ENCODE measurements at places on chromosomes 16 and 17. TPM values are rescaled to one million over a fixed set of nuclear protein-coding genes. Genes with fewer than 3 reads are reported as not detected.
A peak's percentile ranks its signal among the peaks of the same experiment; 100 is the strongest.

- H3K36me3 ChIP-seq = peaks cover 6% of the 10 kb centered on the region
- H3K4me3 ChIP-seq = peak within 1 kb of the TSS; percentile 99
- DNase-seq = peak; percentile 60
- H3K27me3 ChIP-seq = peaks cover 6% of the 10 kb centered on the region
Observed at GRCh38 chr16:1771188-1771863, at the start of gene NME3. TSS of gene NME3 (minus strand) at chr16:1771543. CDS start at chr16:1771534, 9 bp downstream.

DNA sequence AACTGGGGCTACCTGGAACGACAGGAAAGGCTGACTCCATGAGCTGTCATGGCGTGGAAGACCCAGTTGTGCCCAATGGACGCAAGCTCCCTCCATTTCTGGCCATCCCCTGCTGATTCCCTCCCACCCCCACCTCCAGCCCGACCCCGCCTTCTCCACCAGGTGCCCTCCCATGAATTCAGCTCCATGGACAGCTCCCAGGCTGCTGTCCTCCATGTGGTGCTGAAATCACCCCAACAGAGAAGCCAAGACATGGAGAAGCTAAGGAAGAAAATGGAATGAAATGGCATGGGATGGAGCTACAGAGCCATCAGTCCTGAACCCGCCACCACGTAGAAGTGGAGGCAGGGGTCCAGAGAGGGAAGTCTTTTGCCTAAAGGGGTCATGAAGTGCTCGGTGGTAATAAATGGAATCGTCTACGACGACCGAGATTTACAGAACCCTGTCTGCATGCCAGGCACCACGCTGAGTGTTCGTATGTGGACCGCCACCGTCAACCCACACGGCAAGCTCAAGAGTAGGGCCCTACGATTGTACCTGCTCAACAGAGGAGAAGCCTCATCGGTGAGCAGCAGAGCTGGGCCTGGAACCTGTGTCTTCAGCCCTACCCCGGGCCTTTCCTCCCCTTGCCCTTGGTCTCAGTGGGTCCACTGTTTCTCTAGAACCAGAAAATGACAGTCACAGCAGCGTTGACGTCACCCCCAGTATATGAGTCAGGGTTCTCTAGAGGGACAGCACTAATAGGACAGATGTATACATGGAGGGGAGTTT, 9.3 kb upstream of the ZC3H18 start:
- no peak for DNase-seq
- H3K36me3 ChIP-seq = no peaks in the 10 kb centered on the region
- H3K27me3 ChIP-seq = no peaks in the 10 kb centered on the region
- H3K4me1 ChIP-seq = peaks cover 15% of the 10 kb centered on the region

The SBK1 gene
- 79.0 TPM for total RNA-seq

The OR3A3 gene
- not detected for total RNA-seq

- H3K27ac ChIP-seq = no peak overlapping the region
- no peaks in the 10 kb centered on the region for H3K27me3 ChIP-seq
- H3K36me3 ChIP-seq = peaks cover 15% of the 10 kb centered on the region
- H3K4me1 ChIP-seq = peaks cover 10% of the 10 kb centered on the region
Observed at GRCh38 chr16:14168146-14168545, 97.0 kb downstream of the MRTFB start.

The PRAC1 gene
- not detected for total RNA-seq

DNA sequence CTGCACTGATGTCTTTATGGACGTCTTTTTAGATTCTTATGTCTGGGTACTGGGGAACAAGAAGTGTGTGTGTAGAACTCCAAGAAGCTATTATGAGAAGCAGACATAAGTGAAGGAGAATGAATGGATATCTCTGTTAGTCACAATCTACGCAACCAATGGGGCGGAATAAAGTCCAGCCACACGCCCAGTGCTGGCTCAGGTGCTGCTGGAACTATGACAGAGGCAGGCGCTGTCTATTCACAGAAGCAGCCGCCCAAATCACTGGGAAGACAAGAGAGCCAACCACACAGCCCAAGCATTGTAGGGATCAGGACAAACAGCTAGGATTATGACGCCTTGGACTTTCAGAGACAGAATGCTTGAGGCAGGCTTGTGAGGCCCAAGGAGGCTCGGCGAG, 43.9 kb upstream of the ICAM2 start:
- H3K36me3 ChIP-seq = peaks cover 22% of the 10 kb centered on the region
- DNase-seq = no peak
- no peaks in the 10 kb centered on the region for H3K4me1 ChIP-seq
- H3K27me3 ChIP-seq = no peaks in the 10 kb centered on the region

GRCh38 chr16:1771864-1772361, 570 bp upstream of the NME3 start:
- peaks cover 8% of the 10 kb centered on the region for H3K4me1 ChIP-seq
- peaks cover 6% of the 10 kb centered on the region for H3K36me3 ChIP-seq
- peak overlapping the region; percentile 99 for H3K4me3 ChIP-seq
- no peak for DNase-seq
- H3K27me3 ChIP-seq = peaks cover 6% of the 10 kb centered on the region

DNA sequence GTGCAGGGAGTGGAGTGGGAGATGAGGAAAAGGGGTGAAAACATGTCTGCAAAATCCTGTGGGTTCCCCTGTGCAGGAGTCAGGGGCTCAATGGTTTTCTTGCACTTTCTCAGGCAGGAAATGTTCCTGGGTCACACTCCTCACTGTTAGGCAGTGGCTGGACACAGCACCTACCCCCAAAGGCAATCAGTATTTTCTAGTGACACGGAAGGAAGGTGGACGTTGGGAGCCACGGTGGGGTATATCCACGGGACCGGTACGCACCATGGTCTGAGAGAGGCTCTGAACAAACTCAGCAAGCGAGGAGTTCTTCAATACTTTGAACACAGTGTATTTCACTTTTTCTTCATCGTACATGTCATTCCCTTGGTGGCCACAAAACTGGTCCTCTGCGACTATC, 20.9 kb downstream of the LITAFD start:
- H3K4me3 ChIP-seq = no peak overlapping the region
- peaks cover 26% of the 10 kb centered on the region for H3K36me3 ChIP-seq
- H3K4me1 ChIP-seq = no peaks in the 10 kb centered on the region

- no peaks in the 10 kb centered on the region for H3K4me1 ChIP-seq
- H3K36me3 ChIP-seq = no peaks in the 10 kb centered on the region
- H3K27ac ChIP-seq = peak overlapping the region; percentile 31
- H3K27me3 ChIP-seq = peaks cover 61% of the 10 kb centered on the region
- H3K4me3 ChIP-seq = peak overlapping the region; percentile 82
- DNase-seq = no peak
Observed at GRCh38 chr17:39754958-39755553, 17.3 kb downstream of the GRB7 start.

The LPCAT2 gene
- total RNA-seq = 7.9 TPM

- H3K36me3 ChIP-seq = no peaks in the 10 kb centered on the region
- H3K27ac ChIP-seq = peak overlapping the region; percentile 99
- peak; percentile 18 for DNase-seq
- peak overlapping the region; percentile 98 for H3K4me3 ChIP-seq
- H3K27me3 ChIP-seq = peaks cover 3% of the 10 kb centered on the region
Observed at GRCh38 chr17:28335959-28336871, 654 bp downstream of the TNFAIP1 start.

The DDX28 gene
- total RNA-seq = 13.3 TPM

The ARMC5 gene
- 12.3 TPM for total RNA-seq

The ASIC2 gene
- not detected for total RNA-seq

The MILR1 gene
- not detected for total RNA-seq

GRCh38 chr16:87058728-87059250, 258.4 kb downstream of the C16orf95 start:
- peaks cover 13% of the 10 kb centered on the region for H3K27me3 ChIP-seq
- no peak overlapping the region for H3K27ac ChIP-seq
- H3K4me1 ChIP-seq = peaks cover 8% of the 10 kb centered on the region
- H3K4me3 ChIP-seq = no peak overlapping the region
- H3K36me3 ChIP-seq = no peaks in the 10 kb centered on the region

DNA sequence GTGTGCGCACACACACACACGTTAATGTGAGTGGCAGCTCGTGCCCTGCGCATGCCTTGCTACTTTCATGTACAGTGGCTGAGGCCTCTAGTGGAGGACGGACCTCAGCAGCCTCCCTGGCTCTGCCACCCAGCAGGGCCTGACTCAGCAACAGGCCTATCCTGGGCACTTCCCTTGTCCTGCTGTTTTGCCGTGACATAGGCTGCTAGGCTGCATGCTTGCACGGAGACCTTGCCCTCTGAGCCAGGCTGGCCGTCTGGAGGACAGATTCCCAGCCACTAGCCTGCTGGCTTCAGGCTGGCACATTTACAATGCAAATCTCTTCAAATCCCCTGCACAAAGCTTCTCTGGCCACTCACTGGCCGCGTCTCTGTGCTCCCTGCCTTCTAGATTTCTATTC, 9.5 kb downstream of the RNF213 start:
- DNase-seq = no peak
- H3K27ac ChIP-seq = no peak overlapping the region
- H3K36me3 ChIP-seq = peaks cover 10% of the 10 kb centered on the region
- H3K27me3 ChIP-seq = no peaks in the 10 kb centered on the region
- peak overlapping the region; percentile 31 for H3K4me3 ChIP-seq

DNA sequence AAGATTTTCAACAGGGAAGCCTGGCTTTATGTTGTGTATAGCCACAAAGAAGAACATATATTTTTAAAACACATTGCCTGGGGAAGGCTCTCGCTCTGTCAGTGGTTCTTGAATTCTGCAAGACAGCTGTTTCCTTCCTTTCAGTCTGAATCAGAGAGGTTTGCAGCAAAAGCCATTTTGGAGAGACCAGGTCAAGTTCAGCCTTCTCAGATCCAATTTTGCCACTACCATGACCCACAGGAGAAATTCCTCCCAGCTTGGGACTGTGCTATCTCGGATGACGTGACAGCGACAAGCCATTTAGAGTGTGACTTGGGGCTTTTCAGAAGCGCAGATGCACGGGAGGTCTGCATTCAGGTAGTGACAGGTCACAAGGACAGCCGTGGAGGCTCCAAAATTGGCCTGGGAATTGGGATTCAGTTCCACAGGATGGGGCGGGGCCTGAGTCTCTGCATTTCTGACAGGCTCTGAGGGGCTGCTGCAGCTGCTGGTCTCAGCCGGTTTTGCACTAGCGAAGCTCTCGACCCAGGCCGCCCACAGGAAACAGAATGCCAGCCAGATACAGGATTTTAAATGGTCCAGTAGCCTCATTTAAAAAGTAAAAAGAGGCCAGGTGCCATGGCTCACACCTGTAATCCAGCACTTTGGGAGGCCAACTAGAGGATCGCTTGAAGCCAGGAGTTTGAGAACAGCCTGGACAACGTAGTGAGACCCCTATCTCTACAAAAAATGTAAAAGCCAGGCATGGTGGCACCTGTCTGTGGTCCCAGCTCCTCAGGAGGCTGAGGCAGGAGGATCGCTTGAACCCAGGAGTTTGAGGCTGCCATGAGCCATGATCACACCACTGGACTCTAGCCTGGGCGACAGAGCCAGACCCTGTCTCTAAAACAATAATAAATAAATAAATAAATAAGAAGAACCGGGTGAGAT, 196.6 kb upstream of the CIBAR2 start:
- DNase-seq = no peak
- peaks cover 67% of the 10 kb centered on the region for H3K27me3 ChIP-seq
- peaks cover 53% of the 10 kb centered on the region for H3K4me1 ChIP-seq
- peak overlapping the region; percentile 66 for H3K4me3 ChIP-seq

DNA sequence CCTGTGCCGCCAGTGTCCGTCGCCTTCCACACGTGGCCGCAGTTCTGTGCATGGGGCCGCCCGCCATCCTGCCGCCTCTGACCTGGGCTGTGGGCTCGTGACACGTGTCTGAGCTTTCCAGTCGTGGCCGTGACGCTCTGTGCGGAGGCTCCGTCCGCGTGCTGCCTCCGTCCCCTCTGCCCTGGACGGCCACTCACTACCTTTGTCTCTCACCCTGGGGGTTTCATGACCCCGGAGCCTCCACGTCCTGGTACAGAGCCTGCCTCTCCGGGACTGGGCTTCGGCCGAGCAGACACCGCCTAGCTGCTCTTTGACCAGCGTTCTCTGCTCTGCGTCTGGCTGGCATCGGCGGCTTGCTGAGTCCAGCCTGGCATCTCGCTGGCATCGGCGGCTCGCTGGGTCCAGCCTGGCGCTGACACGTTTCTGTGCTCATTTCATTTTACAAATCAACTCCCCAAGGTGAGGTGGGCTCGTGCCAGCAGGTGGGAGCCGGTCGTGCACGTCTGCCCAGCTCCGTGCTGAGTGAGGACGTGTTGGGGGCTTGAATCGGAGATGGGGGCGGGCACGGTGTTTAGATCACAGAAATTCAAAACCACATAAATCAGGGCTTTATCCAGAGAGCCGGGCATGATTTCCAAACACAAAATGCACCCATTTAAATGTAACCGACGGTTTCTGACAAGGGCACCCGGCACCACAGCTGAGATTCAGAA, 44.3 kb upstream of the GNG13 start:
- no peak overlapping the region for H3K4me3 ChIP-seq
- DNase-seq = no peak
- peaks cover 6% of the 10 kb centered on the region for H3K36me3 ChIP-seq
- H3K27me3 ChIP-seq = no peaks in the 10 kb centered on the region
- no peak overlapping the region for H3K27ac ChIP-seq

DNA sequence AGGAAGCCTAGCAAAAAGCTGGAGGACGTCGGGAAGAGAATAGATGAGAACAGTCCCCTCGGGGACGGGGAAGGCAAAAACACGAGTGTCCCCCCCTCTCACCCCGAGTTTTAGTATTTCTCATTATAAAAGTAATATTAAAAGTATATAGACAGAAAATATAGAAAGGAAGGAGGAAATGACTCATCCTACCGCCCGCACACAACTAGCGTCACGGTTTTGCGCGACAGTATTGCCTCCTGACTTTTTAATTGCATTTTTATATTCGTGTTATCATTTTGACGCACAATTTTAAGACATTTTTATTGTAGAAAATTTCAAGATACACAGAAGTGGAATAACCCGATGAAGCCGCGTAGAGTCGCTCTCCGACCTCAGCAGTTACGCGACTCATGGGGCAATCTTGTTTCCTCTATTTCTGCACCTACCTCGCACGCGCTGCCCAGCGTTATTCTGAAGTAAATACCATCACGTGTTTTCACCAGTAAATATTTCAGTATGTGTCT, 652 bp upstream of the SLC25A19 start:
- no peaks in the 10 kb centered on the region for H3K36me3 ChIP-seq
- DNase-seq = no peak
- peak overlapping the region; percentile 94 for H3K4me3 ChIP-seq

DNA sequence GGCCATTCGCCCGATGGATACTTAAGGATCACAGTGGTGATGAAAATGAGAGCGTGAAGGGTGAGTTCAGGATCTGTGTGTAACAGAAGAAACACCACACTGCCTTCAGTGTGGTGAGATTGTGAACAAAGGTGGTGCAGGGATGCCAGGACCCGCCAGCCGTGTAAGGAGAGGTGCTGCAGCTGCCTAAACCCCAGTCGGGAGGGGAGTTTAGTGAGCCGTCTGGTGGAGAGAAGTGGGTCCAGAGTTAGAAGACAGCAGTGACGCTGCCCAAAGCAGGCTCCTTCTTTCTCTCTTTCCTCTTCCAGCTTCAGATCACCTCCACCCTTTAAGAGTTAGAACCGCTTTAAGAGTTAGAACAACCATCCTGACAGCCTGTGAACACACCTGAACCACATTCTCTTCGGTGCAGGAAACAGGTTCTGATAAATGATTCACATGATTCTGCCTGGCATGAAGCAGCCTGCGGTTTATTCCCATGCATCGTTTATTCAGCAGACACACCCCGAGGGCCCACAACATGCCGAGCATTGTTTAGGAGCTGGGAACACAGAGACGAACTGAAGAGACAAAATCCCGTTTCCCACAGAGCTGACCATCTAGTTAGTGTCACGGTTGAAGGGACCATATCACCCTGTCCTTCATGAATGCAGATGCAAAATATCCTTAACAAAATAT, 84.0 kb upstream of the DNAH17 start:
- H3K36me3 ChIP-seq = no peaks in the 10 kb centered on the region
- H3K27me3 ChIP-seq = no peaks in the 10 kb centered on the region
- H3K4me3 ChIP-seq = no peak overlapping the region
- no peak overlapping the region for H3K27ac ChIP-seq

GRCh38 chr17:34349751-34350150, 6.5 kb upstream of the CCL13 start:
- no peaks in the 10 kb centered on the region for H3K4me1 ChIP-seq
- no peak overlapping the region for H3K4me3 ChIP-seq
- H3K36me3 ChIP-seq = peaks cover 2% of the 10 kb centered on the region
- no peak overlapping the region for H3K27ac ChIP-seq
- H3K27me3 ChIP-seq = peaks cover 50% of the 10 kb centered on the region
